ENCODE measurements at places on chromosomes 6 and 20.

DNA sequence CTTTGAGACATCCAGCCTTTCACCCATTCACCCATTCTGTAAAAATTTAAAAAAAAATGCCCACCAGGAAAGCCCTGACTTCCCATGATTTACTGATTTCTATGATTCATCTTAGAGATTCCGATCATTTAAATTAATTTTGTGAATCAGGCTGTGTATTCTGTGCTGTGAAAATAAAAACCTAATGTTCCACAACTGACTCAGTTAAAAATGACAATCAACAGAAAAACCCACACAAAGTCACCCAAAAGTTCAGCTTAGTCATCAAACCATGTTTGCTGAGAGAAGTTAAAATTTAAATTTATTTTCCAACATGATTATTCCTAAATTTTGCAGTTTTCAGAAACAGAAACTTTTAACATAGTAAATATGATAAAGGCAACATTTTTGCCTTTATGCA is 509.9 kb downstream of the TENT5A start:
- DNase-seq, result no peak

DNA sequence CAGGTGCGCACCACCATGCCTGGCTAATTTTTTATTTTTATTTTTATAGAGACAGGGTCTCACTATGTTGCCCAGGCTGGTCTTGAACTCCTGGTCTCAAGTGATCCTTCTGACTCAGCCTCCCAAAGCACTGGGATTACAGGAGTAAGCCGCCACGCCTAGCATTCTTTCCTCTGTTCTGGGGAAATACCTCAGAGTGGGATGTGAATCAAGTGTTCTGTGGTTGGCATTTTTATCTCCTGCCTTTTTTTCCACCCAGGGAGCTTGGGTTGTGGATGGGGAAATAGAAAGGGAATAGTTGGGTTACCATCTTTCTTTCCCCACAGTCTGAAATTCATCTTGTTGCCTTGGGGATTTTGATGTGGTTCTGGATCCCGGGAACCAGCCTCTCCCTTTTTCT is 24.1 kb downstream of the TFAP2C start:
- DNase-seq, result no peak

GRCh38 chr6:32168807-32169591 is 4.6 kb downstream of the EGFL8 start:
- DNase-seq, result no peak

DNA sequence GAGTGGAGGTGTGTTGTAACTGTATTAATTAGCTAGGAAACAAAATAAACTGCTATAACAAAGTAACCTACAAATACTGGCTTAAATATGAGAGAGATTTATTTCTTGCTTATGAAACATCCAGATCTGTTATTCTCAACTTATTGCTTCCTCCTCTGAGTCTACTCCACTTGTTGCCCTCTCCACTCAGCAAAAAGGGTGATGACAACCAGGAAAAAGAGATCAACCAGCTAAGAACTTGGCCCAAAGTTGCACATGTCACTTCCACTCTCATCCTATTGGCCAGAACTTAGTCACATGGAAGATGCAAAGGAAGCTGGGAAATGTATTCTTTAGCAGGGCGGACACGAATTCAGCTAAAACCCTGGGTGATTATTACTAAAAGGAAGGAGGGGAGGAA is 5.2 kb upstream of the TP53RK start:
- no peak for DNase-seq

DNA sequence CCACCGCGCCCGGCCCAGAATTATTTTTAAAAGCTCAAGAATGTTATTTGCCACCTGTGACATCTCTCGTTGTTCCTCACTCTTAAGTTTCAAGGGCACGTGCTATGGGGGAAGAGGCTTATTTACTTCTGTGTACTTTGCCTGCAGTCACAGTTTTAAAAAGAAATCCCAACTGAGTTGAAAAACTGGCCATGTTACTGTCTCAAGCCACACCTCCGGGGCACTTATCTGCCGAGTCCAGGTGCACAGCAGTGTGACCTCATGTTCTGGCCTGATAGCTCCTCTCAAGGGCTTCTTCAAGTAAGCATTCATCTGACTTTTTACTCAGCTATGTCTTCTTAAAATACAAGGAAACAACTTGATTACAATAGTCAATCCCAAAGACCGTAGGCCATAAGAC is 34.5 kb downstream of the SHLD1 start:
- DNase-seq, result no peak

GRCh38 chr6:3500262-3501014 is 43.6 kb upstream of the SLC22A23 start:
- no peak for DNase-seq

GRCh38 chr20:53212018-53212417 is 239.9 kb downstream of the TSHZ2 start:
- DNase-seq, result no peak

DNA sequence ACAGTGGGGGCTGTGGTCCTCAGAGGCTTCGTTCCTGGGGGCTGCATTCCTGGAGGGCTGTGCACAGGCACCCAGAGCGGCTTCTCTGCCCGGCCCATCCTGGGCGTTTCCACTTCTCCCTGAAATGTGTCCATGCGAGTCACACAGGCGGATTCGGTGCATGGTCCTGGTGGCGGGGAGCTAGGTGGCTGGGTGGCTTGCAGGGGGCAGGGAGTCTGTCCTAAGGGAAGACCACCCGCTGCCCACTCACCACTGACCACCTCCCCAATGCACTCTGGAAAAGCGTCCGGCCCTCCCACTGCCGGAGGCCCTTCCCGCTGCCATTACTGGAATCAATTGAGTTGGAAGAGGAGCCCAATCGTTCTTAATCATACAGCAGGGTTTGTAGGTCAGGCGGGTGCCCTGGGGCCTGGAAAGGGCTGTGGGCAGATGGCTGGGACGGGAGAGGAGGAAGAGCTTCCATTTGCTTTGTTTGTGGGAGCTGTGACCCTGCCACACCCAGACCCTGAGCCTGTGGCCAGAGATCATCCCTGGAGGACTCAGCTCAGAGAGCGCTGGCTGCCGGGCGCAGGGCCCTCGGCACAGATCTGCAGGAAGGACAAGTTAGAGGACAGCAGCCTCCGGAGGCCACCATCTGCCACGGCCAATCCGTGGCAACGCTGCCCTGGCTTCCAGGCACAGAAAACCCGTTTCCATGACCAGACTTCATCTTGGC is 6.4 kb downstream of the CHRNA4 start:
- no peak for DNase-seq

GRCh38 chr6:53203483-53203882 is 54.8 kb upstream of the GCM1 start:
- no peak for DNase-seq

DNA sequence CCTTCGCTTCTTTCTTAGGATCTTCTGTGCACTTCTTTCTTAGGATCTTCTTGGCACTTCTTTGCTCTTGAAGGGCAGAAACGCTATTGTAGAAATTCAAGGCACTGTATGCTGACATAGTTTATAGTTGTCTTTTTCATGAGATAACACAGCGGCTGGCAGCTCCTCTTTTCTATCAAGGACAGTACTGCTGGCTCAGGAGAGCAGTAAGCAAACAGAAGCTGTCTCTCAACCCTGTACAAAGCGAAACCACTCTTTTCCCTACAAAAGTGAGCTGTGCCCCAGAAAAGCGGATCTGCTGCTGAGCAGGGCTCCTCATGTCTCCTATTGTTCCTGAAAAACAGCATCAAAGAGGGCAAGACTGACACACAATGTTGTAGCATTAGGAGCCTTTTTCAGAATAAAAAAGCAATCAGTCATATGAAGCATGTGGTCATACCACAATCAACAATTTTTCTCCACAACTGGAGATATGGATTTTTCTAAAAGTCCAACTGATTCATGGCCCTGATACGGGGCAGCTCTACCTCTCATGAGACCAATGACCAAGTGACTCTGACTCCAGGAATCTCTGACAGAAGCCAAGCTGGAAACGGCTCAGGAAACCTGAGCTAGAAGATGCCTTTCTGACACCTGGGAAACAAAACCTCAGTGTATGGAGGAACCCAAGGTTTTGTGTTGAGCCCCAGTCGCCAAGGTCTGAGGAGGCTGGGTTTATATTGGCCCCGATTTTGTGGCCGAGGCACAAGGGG is 255.9 kb downstream of the ESR1 start:
- no peak for DNase-seq

GRCh38 chr6:40960742-40961430 is 78.1 kb downstream of the UNC5CL start:
- DNase-seq, result no peak

- DNase-seq, result no peak
Measured at GRCh38 chr6:75376347-75377024, 91.9 kb upstream of the TMEM30A start.

DNA sequence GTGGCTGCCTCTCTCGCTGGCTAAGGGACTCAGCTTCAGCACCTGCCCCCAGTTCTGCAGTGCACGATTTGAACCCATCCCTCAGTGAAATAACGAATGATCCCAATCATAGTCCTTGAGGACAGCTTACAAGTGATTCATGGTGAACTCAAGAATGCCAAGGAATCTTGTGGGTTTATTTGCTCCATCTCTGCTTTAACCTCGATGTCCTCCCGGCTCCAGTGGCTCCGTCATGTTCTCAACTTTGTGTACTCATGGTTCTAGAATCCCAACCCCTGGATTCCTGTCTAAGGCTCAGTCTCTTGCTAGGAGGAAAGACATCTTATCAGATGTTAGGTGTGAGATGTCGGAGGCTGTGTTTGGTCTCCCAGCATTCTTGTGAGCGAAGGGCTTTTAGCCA is 29.0 kb upstream of the GTSF1L start:
- DNase-seq, result no peak

DNA sequence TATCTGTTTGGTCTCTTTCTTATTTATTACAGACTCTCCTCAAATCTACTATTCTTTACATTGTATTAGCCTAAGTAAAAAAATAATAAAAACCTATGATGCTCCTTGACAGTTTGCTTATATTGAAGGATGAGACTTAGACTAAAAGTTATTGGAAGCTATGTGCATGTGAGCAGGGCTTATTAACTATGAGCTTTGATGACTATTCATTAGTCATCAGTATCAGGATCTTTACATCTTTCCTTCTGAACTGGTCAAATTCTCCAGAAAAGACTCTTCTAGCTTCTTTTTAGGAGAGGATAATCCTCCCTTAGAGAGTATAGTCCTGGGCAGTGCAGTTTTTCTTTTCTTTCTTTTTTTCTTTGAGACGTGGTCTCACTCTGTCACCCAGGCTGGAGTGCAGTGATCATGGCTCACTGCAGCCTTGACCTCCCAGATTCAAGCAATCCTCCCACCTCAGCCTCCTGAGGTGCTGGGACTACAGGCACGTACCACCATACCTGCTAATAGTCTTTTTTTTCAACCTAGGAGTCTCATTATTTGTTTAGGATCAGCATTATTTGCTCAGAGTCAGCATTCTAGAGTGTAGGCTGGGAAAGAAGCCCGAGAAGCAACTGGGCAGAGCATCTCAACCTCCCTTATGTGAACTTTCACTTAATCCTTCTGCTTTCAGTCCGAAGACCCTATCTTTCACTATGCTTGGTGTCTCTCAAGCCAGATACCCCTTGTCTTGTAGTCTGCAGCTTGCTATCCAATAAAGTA is 37.1 kb upstream of the YWHAB start:
- no peak for DNase-seq

DNA sequence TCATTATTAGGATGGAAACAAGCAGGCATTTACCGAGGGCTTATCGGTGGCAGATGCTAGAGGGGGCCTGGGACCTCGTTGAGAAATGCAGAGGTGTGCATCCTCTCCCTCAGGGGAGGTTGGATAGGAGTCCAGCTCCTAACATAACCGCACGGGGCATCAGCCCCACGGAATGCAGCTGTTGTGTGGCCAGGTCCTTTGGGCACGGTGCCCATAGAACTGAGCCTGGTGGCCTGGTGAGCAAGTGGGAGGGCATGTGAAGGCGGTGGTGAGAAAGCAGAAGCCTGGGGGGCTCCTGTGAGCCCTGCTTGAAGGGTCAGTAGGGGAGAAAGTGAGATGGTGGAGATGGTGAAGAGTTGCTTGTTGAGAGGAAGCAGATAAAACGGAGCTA is 143.7 kb downstream of the CDH26 start:
- DNase-seq, result no peak

GRCh38 chr6:167125410-167125809 is 2.5 kb downstream of the CCR6 start:
- no peak for DNase-seq

DNA sequence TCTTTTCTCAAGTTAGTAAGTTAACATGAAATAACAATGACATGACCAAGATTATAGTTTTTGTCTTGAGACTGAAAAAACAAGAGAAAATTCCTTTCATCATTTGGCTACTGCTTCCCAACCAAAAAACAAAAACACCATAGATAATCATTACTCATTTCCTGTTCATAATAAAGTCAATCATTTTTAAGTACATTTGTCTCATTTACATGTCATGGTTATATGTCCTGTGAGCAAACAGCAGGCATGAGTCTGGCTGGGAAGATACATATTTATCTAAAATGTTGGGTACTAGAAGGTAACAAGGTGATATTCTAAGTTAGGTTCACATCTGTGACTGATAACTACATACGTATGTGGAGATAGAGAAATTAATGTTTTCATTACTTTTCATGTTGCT is 180.5 kb downstream of the ISM1 start:
- DNase-seq, result no peak

DNA sequence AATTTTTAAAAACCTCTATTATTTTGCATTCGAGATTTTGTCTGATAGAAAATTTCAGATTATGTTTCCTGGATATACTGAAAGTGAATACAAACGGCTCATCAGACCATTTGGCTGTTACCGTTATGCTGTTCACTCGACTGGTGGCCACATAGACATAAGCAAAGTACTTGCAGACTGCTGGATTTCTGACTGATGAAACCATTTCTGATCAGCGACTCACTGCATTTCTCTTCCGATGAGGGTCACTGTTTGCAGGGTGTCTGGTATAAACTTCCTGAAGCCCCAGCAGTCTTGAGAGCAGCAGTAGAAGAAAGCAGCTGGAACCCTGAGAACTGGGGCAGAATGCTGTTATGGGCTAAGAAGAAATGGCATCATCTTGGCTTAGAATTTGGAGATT is 17.7 kb downstream of the SNX9 start:
- no peak for DNase-seq

DNA sequence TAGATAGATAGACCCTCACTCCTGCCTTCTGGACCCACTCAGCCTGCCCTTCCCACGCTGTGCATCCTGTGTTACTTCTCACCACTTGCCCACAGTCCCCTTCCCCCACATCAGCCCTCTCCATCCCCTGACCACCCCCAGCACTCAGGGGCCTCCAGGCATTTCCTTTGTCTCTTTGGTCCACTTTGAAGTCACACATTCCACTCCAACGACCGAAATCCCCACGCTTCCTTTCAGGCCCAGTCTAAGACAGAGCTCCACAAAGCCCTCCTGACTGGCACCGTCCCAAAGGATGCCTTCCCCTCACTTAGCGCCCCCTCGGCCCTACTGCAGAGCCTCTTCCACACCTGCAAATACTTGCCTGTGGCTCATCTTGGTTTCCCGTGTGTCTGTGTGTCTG is 83.8 kb downstream of the FOXF2 start:
- DNase-seq, result no peak

- no peak for DNase-seq
Measured at GRCh38 chr6:56757588-56757984, 114.9 kb upstream of the DST start.

DNA sequence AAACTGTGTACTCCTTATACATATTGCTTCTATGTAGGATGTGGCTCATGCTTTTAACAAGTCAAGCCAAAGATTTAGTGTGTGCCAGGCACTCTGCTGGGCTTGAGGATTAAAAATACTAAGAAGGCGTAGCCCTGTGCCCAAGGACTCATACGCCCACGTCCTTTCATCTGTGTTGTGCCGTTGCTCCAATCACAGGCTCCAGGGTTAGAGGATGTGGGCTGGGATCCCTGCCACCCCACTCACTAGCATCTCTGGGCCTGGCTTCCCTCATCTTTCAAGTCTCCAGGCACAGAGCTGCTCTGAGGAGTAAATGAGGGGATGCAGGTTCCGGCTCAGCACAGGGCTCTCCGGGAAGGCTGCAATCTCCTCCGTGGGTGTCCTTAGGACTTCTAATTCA is 214.2 kb downstream of the SYNDIG1 start:
- no peak for DNase-seq

GRCh38 chr6:20432692-20433091 is 31.0 kb downstream of the E2F3 start:
- DNase-seq, result no peak

Measured in activated effector memory CD4-positive, alpha-beta T cell treated with Interleukin-2 at 50 U/mL for 16 hours (primary cell).